ENCODE measurements at places on chromosomes 12 and 14. TPM values are rescaled to one million over a fixed set of nuclear protein-coding genes. Genes with fewer than 3 reads are reported as not detected.

The PABPN1 gene
- total RNA-seq, result 110 TPM

The PTPN21 gene
- total RNA-seq, result 5.6 TPM

- no peaks in the 10 kb centered on the region for H3K27me3 ChIP-seq
- no peaks in the 10 kb centered on the region for H3K36me3 ChIP-seq
- peaks cover 37% of the 10 kb centered on the region for H3K4me1 ChIP-seq
- H3K4me3 ChIP-seq, result no peak overlapping the region
Measured at GRCh38 chr12:81212996-81213696, 135.3 kb downstream of the ACSS3 start.

The RNASE2 gene
- not detected for total RNA-seq

- H3K4me3 ChIP-seq, result no peak overlapping the region
- DNase-seq, result no peak
- no peaks in the 10 kb centered on the region for H3K36me3 ChIP-seq
- peaks cover 28% of the 10 kb centered on the region for H3K4me1 ChIP-seq
- no peak overlapping the region for H3K27ac ChIP-seq
Measured at GRCh38 chr12:70853326-70853725, 67.2 kb downstream of the PTPRR start.

The TMEM132D gene
- 5.3 TPM for total RNA-seq

DNA sequence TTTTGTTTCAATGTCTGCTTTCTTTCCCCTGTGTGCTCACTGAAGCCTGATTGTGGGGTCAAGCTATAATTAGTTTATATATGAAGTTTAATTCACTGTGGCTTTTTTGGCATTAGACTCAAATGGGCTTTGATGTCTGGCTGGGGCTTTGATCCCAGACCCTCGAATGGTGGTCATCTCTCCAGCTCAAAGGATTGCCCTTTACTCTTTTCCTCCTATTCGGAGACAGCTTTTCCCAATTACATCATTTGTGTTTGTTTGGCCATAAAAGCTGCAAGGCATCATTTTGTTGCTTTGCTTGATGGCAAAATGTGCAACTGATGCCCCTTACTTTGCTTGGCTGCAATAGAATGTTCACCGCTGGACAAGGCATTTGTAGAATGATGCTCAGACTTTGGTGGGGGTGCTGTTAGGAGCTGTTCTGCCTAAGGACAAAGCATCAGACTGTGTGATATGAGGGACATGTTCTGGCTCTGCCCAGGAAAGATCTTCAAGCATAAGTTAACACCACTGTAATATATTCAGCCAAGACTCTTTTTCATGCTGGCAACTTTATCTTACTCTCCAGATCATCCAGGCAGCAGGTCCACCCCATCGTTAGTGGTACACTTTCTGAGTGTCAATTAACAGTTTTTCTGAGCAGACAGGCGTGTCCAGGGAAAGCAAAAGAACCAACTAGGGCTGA lies 3.2 kb upstream of the DACT1 start:
- peak overlapping the region; percentile 29 for H3K4me3 ChIP-seq
- no peaks in the 10 kb centered on the region for H3K36me3 ChIP-seq
- peaks cover 38% of the 10 kb centered on the region for H3K27me3 ChIP-seq
- peaks cover 65% of the 10 kb centered on the region for H3K4me1 ChIP-seq
- H3K27ac ChIP-seq, result no peak overlapping the region

GRCh38 chr12:116266631-116267349 lies 10.7 kb downstream of the MED13L start:
- H3K36me3 ChIP-seq, result no peaks in the 10 kb centered on the region
- peaks cover 42% of the 10 kb centered on the region for H3K4me1 ChIP-seq
- DNase-seq, result no peak
- H3K27ac ChIP-seq, result no peak overlapping the region

GRCh38 chr14:67765192-67765834 lies 51.1 kb downstream of the ZFYVE26 start:
- no peak overlapping the region for H3K27ac ChIP-seq
- no peaks in the 10 kb centered on the region for H3K27me3 ChIP-seq
- peaks cover 19% of the 10 kb centered on the region for H3K36me3 ChIP-seq

DNA sequence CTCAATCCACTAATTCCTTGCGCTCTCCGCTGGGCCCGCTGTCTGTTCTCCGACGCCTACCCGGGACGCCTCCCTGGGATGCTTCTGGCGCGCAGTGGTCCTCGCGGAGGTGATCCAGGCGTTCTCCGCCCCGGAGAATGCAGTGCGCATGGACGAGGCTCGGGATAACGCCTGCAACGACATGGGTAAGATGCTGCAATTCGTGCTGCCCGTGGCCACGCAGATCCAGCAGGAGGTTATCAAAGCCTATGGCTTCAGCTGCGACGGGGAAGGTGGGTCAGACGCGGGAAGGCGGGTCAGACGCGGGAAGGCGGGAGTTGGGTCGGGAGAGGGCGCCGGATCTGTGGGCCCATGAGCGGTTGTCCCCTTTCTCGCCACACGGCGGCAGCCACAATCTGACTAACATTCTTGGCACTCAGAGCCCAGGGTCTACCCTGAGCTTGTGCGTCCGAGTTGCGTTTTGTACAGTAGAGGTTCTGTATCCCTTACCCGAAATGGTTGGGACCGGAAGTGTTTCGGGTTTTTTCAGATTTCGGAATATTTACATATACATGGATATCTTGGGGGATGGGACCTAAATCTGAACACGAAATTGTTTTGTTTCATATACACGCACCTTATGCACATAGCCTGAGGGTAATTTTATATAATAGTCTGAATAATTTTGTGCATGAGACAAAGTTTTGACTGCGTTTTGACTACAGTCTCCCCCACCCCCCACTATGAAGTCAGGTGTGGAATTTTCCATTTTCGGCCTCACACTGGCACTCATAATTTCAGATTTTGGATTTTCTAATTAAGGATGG lies 762 bp downstream of the C12orf57 start:
- H3K27me3 ChIP-seq, result no peaks in the 10 kb centered on the region
- peak overlapping the region; percentile 70 for H3K4me3 ChIP-seq
- H3K36me3 ChIP-seq, result no peaks in the 10 kb centered on the region
- peaks cover 20% of the 10 kb centered on the region for H3K4me1 ChIP-seq
- peak overlapping the region; percentile 87 for H3K27ac ChIP-seq

GRCh38 chr14:94145902-94146527 lies 16.6 kb upstream of the IFI27L2 start:
- no peaks in the 10 kb centered on the region for H3K27me3 ChIP-seq
- DNase-seq, result no peak
- H3K4me3 ChIP-seq, result no peak overlapping the region
- no peaks in the 10 kb centered on the region for H3K36me3 ChIP-seq
- H3K4me1 ChIP-seq, result peaks cover 8% of the 10 kb centered on the region
- H3K27ac ChIP-seq, result no peak overlapping the region

- H3K4me3 ChIP-seq, result no peak overlapping the region
- no peaks in the 10 kb centered on the region for H3K27me3 ChIP-seq
- H3K4me1 ChIP-seq, result no peaks in the 10 kb centered on the region
- peaks cover 4% of the 10 kb centered on the region for H3K36me3 ChIP-seq
- no peak overlapping the region for H3K27ac ChIP-seq
- DNase-seq, result no peak
Measured at GRCh38 chr12:69136931-69137613, 102.3 kb upstream of the CPSF6 start.

DNA sequence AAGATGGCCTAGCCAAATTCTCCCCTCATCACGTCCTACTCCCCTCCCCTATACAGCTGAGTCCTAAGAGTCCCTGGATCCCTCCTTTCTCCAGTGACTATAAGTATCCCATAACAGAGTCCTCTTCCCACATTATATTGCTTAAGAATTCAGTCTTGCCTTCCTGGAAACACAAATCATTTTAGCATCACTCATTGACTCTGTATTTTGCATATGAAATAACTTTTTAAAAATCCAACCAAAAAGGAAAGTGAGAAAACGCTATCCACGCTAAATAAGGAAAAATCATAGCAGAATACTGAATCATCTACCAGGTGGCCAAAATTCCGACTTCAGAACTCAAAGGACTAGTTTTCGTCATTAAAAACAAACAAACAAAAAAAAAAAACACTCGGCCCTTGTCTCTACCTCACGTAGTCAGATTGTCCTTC lies 130.2 kb downstream of the GCH1 start:
- no peak for DNase-seq
- no peak overlapping the region for H3K27ac ChIP-seq
- H3K27me3 ChIP-seq, result no peaks in the 10 kb centered on the region
- H3K4me3 ChIP-seq, result no peak overlapping the region

DNA sequence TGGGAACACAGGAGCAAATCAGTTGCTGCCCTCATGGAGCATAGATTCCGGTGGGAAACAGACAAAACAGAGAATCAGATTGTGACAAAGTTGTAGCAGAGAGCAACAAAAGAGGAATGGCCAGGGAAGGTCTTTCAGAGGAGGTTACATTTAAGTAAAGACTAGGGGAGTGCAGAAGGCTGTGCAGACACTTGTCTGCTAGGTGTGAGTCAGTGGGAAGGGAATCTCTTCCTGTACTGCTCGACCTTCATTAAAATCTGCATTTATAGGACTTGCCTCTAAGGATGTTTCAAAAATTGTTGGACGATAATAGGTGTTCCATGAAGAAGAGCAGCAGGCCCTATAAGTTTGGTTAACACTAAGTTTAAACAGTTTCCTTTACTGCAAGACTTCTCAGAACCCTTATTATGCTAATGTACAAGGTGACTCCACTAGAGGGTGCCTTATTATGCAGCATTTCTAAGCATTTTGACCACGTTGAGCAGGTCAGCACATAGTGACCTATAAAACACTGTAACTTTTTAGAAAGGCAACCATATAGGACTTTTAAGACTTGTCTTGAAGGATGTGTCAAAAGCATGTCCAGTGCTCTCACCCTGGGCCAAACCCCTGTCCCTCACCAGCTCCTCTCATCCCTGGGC lies 91.8 kb upstream of the RIC8B start:
- no peak overlapping the region for H3K4me3 ChIP-seq
- peaks cover 17% of the 10 kb centered on the region for H3K4me1 ChIP-seq
- H3K36me3 ChIP-seq, result no peaks in the 10 kb centered on the region
- no peaks in the 10 kb centered on the region for H3K27me3 ChIP-seq

DNA sequence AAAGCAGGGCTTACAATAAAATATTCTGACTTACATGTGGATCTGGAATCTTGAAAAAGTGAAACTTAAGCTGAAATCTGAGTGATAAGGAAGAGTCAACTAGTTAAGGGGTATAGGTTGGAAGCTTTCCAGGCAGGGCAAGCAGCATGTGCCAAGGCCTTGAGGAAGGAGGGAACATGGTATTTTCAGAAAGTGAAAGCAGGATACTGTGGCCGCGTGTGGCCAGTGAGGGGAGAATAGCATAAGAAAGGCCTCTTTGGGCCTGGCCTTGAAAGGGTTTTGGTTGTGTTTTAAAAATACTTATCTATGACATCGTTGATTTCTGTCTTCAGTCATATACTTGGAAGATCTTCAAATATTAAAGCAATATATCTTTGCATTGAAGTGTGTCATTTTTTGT lies 213.4 kb downstream of the AKAP6 start:
- H3K4me1 ChIP-seq, result no peaks in the 10 kb centered on the region
- DNase-seq, result peak; percentile 11
- no peaks in the 10 kb centered on the region for H3K36me3 ChIP-seq
- H3K27ac ChIP-seq, result no peak overlapping the region

DNA sequence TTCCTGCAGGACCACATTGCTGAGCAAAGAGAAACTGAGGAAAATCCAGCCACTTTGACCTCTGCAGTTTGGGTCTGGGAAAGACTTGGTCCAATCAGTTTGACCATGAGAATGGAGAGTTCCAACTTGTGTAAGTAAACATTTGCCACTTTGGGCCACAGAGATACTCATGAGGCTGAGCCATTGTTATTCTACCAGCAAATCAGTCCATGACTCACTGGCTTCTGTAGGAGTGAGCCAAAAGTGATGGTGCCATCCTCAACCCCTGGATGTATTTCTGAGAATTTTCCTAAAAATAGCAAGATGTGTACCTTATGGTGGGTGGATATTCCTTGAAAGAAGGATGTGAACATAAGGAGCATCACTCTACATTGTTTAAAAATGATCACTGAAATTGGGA lies 192.9 kb upstream of the OR4E1 start:
- no peaks in the 10 kb centered on the region for H3K27me3 ChIP-seq
- H3K27ac ChIP-seq, result no peak overlapping the region

The EFS gene
- total RNA-seq, result 18.9 TPM

The EML5 gene
- 1.0 TPM for total RNA-seq

DNA sequence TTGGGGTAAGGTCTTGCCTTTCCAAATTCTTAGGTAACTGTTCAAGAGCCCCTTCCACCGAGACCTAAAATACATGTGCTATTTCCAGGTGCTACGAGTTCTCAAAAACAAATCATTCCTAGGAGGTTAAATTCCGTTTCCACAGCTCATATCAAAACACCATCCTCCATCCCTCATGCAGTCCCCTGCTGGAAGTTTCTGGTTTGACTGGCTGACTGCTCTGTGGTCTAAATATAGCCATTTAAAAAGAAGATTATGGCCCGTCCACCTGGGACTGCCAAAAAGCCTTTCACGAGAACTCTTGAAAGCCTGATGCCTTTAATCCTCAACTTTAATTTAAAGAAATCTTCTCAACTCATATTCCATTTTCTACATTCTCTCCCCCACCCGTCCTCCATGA lies 201.5 kb upstream of the MYL2 start:
- H3K4me1 ChIP-seq, result peaks cover 23% of the 10 kb centered on the region
- H3K27me3 ChIP-seq, result no peaks in the 10 kb centered on the region
- no peak overlapping the region for H3K4me3 ChIP-seq
- no peak overlapping the region for H3K27ac ChIP-seq
- DNase-seq, result peak; percentile 44
- H3K36me3 ChIP-seq, result no peaks in the 10 kb centered on the region

GRCh38 chr12:122052285-122052684 lies 26.3 kb upstream of the MLXIP start:
- 0 out of 2 replicates have a peak overlapping the region, but pooled peaks have one; percentile 9 for H3K27ac ChIP-seq
- DNase-seq, result no peak
- no peaks in the 10 kb centered on the region for H3K27me3 ChIP-seq
- no peak overlapping the region for H3K4me3 ChIP-seq
- no peaks in the 10 kb centered on the region for H3K36me3 ChIP-seq

The PRKAB1 gene
- 31.0 TPM for total RNA-seq

GRCh38 chr14:68140076-68140741 lies 320.6 kb downstream of the RAD51B start:
- no peaks in the 10 kb centered on the region for H3K27me3 ChIP-seq
- H3K27ac ChIP-seq, result no peak overlapping the region
- DNase-seq, result peak; percentile 49
- H3K4me1 ChIP-seq, result peaks cover 13% of the 10 kb centered on the region
- H3K36me3 ChIP-seq, result no peaks in the 10 kb centered on the region

The LBHD2 gene
- not detected for total RNA-seq

Data from GM23338 (cell line).